Activated CD8-positive, alpha-beta T cell treated with anti-CD3 and anti-CD28 coated beads, Interleukin-2, amount 10 ng/mL, durations not matched to agents 7 days and 5 days (primary cell): ENCODE measurements at places on chromosomes 4 and X. TPM values are rescaled to one million over a fixed set of nuclear protein-coding genes. Genes with fewer than 3 reads are reported as not detected.

The HOPX gene
- 67.4 TPM for total RNA-seq

The LDB2 gene
- not detected for total RNA-seq

- DNase-seq = peak; percentile 40
Observed at GRCh38 chrX:15751155-15751819, 13.2 kb downstream of the CA5B start.

GRCh38 chr4:40462326-40462725 is 127.2 kb downstream of the CHRNA9 start:
- no peak for DNase-seq
